Right forelimb (tissue), 1 donor: ENCODE measurements at places on chromosomes 4 and X.

GRCh38 chr4:13476915-13477314 is 7.2 kb downstream of the RAB28 start:
- DNase-seq, result no peak

- no peak for DNase-seq
Observed at GRCh38 chr4:119589165-119589564, 39.4 kb downstream of the PDE5A start.

GRCh38 chrX:96791559-96791958 is 92.1 kb upstream of the RPA4 start:
- DNase-seq, result no peak

DNA sequence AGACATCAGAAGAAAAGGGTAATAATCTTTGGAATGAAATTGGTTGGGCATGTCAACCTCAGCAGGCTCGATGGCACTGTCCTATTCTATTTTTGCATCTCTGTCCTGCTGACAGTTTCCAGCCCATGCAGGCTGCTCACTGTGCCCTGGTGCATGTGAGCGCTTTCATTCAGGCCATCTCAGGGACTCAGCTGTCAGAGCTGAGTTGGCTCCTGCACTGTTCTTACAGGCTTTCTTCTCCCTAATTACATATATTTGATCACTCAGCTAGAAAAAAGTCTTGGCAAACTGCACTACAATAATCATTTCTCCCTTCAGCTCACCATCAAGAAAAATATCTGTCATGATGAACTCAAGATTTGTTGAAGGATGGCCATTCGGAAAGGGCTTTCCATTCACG is 84.7 kb downstream of the RASL11B start:
- no peak for DNase-seq
